ENCODE measurements at places on chromosomes 5 and 9.

GRCh38 chr9:106829666-106830408, 33.1 kb upstream of the ZNF462 start:
- no peak for DNase-seq

GRCh38 chr5:135650081-135650480, 71.3 kb upstream of the CXCL14 start:
- no peak for DNase-seq

DNA sequence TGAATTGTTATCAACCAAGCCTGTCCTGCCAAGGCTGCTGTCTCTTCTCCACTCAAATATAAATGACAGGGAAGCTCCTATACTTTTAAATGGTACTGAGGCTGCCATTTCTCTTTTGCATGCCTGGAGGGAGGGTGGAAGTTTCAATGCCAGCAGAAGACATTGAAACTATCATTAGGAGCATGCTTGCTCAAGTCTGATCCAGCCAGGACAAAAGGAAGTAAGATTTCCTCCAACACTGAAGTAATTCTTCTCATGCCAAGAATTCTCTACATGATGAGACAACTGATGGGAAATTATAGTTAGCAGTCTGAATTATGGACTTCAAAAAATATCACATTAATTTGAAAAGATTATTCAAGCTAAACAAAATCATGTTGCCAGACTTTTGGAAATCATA, 5.4 kb downstream of the SPINK6 start:
- no peak for DNase-seq

DNA sequence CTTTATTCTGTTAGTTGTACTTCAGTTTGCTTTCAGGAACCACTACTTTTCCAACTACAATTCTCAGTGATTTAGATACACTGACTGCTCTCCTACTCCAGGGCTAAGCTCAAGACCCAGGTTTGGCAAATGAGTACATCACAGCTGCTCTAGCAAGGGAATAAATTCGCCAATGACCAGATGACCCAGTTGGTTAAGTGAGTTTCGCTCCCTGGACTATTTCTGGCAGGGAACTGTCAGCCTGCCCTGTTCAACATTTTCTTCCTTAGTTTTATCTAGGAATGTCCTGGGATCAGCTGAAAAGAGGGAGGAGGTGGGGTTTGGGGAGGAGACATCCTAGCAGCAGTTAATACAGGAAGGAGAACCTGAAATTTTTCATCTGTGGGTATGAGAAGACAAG, 6.4 kb upstream of the STARD4 start:
- no peak for DNase-seq

Measured in DMS53 (cell line).